ENCODE measurements at places on chromosomes 6 and 20.

- H3K36me3 ChIP-seq = no peaks in the 10 kb centered on the region
- no peak for DNase-seq
- H3K4me3 ChIP-seq = no peak overlapping the region
- H3K27ac ChIP-seq = no peak overlapping the region
These were observed 146.6 kb upstream of the POU3F2 start for GRCh38 chr6:98687752-98688151.

- peaks cover 19% of the 10 kb centered on the region for H3K36me3 ChIP-seq
- no peak overlapping the region for H3K27ac ChIP-seq
- H3K4me1 ChIP-seq = peaks cover 8% of the 10 kb centered on the region
These were observed 19.9 kb downstream of the KCNS1 start for GRCh38 chr20:45080867-45081624.

DNA sequence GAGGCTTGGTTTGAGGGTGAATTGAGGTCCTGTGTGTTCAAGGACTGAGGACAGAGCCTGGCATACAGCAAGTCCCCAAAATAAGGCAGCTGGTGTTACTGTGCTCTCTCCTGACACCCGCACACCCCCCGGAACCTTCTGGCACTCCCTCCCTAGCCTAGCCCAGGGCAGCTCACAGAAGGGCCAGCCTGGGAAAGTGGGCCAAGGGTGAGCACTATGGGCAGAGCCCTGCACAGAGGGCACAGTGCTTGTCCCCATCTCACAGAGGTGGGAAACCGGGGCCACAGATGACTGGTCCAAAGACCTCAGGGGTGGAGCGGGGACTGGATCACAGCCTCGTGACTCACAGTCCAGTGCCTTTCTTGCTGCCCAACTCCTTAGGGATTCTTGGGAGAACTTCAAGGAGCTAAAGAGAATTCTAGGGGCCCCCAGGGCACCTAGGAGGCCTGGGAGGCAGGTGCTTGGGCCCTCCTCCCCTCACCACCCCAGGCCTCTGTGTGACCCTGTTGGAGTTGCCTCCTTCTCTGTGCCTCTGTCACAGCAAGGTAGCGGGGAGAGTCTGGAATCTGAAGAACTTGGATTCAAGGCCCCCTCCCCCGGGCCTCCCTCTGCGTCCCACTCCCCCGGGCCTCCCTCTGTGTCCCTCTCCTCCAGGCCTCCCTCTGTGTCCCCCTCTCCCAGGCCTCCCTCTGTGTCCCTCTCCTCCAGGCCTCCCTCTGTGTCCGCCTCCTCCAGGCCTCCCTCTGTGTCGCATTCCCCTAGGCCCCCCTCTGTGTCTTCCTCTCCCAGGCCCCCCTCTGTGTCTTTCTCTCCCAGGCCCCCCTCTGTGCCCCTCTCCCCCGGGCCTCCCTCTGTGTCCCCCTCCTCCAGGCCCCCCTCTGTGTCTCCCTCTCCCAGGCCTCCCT, 13.5 kb downstream of the DLGAP4 start:
- H3K36me3 ChIP-seq = peaks cover 8% of the 10 kb centered on the region
- no peak overlapping the region for H3K27ac ChIP-seq
- H3K4me1 ChIP-seq = peaks cover 4% of the 10 kb centered on the region
- H3K27me3 ChIP-seq = peaks cover 11% of the 10 kb centered on the region
- no peak overlapping the region for H3K4me3 ChIP-seq

DNA sequence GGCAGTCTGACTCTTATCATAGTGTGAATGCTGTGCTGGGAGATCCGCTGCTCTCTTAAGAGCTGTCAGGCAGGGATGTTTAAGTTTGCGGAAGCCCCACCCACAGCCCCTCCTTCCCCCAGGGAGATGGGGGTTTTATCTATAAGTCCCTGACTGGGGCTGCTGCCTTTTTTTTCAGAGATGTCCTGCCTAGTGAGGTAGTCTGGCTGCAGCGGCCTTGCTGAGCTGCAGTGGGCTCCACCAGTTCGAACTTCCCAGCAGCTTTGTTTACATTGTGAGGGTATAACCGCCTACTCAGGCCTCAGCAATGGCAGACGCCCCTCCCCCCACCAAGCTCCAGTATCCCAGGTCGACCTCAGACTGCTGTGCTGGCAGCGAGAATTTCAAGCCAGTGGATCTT, 75.7 kb upstream of the UST start:
- DNase-seq = no peak
- H3K27ac ChIP-seq = no peak overlapping the region
- no peak overlapping the region for H3K4me3 ChIP-seq
- peaks cover 4% of the 10 kb centered on the region for H3K36me3 ChIP-seq
- H3K4me1 ChIP-seq = no peaks in the 10 kb centered on the region

DNA sequence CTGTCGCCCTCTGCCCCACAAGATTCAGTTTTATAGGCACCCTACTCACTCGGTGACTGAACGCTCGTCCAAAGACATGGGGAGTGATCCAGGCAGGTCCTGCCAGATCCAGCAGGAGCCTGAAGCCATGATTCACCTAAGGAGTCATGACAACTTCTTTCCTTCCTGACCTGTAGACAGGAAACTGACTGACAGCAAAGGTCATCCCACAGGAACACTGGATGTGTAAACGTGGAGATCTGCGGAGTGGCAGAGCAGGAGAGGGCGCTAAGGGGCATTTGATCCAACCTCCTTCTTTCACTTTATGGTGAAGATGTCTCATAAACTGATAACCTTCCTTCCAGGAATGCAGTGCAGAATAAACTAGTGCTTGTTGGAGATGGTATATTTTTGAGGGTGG, 192.2 kb downstream of the GJA10 start:
- peaks cover 3% of the 10 kb centered on the region for H3K4me1 ChIP-seq
- H3K4me3 ChIP-seq = no peak overlapping the region
- DNase-seq = no peak
- H3K27me3 ChIP-seq = no peaks in the 10 kb centered on the region

DNA sequence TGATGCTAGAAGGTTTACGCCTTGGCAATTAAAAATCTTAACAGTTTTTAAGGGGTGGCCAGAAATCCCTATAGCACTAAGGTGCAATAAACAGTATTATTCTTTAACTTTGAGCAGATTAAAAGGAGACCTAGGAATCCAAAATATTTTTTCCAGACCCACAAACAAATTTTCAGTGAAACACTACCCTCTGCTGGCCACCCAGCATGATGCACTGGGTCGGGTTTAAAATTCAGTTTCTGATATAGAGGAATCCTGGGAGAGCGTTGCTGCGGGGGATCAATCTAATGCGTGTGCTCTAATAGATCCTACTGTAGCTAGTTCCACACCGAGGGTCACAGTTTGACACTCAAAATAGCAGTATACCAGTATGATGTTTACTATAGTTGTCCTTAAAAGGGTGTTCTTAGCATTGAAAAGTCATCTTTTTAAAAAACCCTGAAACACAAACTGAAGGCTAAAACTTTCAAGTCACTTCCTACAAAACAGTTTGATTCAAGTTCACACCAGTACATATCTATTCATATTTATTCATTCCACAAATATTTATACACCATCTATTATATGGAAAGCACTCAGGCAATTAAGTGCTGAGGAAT, 10.2 kb downstream of the UBE3D start:
- H3K36me3 ChIP-seq = no peaks in the 10 kb centered on the region
- peak; percentile 65 for DNase-seq
- H3K4me3 ChIP-seq = no peak overlapping the region
- no peak overlapping the region for H3K27ac ChIP-seq
- peaks cover 2% of the 10 kb centered on the region for H3K27me3 ChIP-seq

DNA sequence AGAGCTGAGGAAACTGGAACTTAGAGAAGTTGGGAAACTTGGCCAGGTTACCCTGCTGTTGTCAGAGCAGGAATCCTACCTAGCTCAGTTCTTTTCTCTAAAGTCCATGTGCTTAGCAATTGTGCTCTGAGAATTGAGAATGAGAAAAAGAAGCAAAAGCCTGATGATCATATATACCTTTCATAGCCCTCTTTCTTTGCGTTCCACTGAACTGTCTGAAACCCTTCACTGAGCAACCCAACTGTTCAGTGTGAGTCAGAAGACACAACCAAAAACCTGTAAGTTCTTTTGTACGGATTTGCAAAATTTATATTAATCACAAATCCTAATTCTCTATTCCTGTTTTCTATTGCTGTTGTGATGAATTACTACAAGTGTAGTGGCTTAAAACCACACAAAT, 80.6 kb downstream of the PHF3 start:
- H3K4me3 ChIP-seq = no peak overlapping the region
- DNase-seq = no peak
- peaks cover 24% of the 10 kb centered on the region for H3K36me3 ChIP-seq
- H3K27me3 ChIP-seq = peaks cover 1% of the 10 kb centered on the region

- H3K4me1 ChIP-seq = no peaks in the 10 kb centered on the region
- DNase-seq = no peak
- H3K27ac ChIP-seq = no peak overlapping the region
- no peak overlapping the region for H3K4me3 ChIP-seq
These were observed 64.3 kb downstream of the EDN1 start for GRCh38 chr6:12354499-12354898.

DNA sequence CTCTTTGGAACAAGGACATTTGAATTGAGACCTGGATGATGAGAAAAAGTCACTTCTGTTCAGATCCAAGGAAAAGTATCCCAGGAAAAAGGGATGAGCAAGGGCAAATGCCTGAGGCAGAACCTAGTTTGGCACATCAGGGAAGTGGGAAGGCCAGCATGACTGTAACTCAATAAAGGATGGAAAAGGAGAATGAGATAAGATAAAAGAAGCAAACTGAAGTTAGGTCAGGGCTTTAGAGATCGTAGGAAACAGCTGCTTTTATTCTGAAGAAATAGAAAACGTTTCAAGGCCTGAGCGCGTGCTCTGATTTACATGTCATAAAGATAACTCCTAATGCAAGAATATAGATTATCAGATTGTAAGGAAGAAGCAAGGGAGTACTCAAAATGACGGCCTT, 450.0 kb downstream of the FRK start:
- no peaks in the 10 kb centered on the region for H3K27me3 ChIP-seq
- no peak overlapping the region for H3K27ac ChIP-seq
- DNase-seq = no peak
- no peaks in the 10 kb centered on the region for H3K4me1 ChIP-seq
- H3K36me3 ChIP-seq = no peaks in the 10 kb centered on the region

- H3K36me3 ChIP-seq = no peaks in the 10 kb centered on the region
- H3K4me3 ChIP-seq = no peak overlapping the region
- no peak overlapping the region for H3K27ac ChIP-seq
- H3K27me3 ChIP-seq = peaks cover 4% of the 10 kb centered on the region
- H3K4me1 ChIP-seq = peaks cover 16% of the 10 kb centered on the region
These were observed 28.3 kb upstream of the PREP start for GRCh38 chr6:105431226-105431625.

- peaks cover 65% of the 10 kb centered on the region for H3K4me1 ChIP-seq
- H3K36me3 ChIP-seq = peaks cover 6% of the 10 kb centered on the region
- H3K4me3 ChIP-seq = peak within 1 kb of the TSS; percentile 98
- H3K27me3 ChIP-seq = peaks cover 14% of the 10 kb centered on the region
These were observed at the start of gene LRP11 for GRCh38 chr6:149863698-149864577. Gene LRP11, minus strand, starts transcription at chr6:149864359. Its CDS starts 339 bp downstream, at chr6:149864020.

- H3K36me3 ChIP-seq = no peaks in the 10 kb centered on the region
- no peak overlapping the region for H3K4me3 ChIP-seq
- DNase-seq = no peak
These were observed 21.5 kb upstream of the TMEM30A start for GRCh38 chr6:75306064-75306463.

GRCh38 chr6:36751091-36751490, 53.5 kb downstream of the RAB44 start:
- peaks cover 29% of the 10 kb centered on the region for H3K4me1 ChIP-seq
- no peak overlapping the region for H3K27ac ChIP-seq
- H3K4me3 ChIP-seq = no peak overlapping the region
- H3K27me3 ChIP-seq = peaks cover 11% of the 10 kb centered on the region
- H3K36me3 ChIP-seq = peaks cover 38% of the 10 kb centered on the region

DNA sequence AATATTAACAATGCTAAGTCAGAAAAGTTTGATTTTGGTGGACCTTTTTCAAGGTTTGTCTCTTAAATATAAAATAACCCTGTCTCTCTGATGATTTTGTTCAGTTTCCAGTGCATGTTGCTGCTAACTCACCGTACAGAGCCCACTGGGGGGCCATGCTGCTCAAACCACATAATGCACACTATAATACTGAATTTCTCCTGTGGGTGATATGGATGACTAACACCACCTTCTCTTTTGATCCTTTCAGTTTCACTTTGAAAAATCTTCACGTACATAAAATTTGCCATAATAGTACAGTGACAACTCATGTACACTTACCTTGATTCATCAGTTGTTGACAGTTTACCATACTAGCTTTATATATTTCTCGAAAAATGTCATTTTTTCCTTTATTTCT, 506.6 kb upstream of the MAN1A1 start:
- H3K36me3 ChIP-seq = no peaks in the 10 kb centered on the region
- H3K4me3 ChIP-seq = no peak overlapping the region
- no peaks in the 10 kb centered on the region for H3K27me3 ChIP-seq
- DNase-seq = no peak
- no peak overlapping the region for H3K27ac ChIP-seq

GRCh38 chr20:61912665-61913422, 152.8 kb downstream of the TAF4 start:
- no peak for DNase-seq
- H3K4me1 ChIP-seq = no peaks in the 10 kb centered on the region
- H3K27me3 ChIP-seq = peaks cover 3% of the 10 kb centered on the region
- no peaks in the 10 kb centered on the region for H3K36me3 ChIP-seq
- H3K27ac ChIP-seq = no peak overlapping the region
- H3K4me3 ChIP-seq = no peak overlapping the region
